ENCODE measurements at places on chromosomes 11 and 22.

GRCh38 chr11:110317516-110317932 is 21.1 kb upstream of the RDX start:
- no peak for DNase-seq

GRCh38 chr11:468493-468892 is 18.4 kb downstream of the PTDSS2 start:
- no peak for DNase-seq

- no peak for DNase-seq
Measured at GRCh38 chr22:49197986-49198704, 629.5 kb downstream of the BRD1 start.

DNA sequence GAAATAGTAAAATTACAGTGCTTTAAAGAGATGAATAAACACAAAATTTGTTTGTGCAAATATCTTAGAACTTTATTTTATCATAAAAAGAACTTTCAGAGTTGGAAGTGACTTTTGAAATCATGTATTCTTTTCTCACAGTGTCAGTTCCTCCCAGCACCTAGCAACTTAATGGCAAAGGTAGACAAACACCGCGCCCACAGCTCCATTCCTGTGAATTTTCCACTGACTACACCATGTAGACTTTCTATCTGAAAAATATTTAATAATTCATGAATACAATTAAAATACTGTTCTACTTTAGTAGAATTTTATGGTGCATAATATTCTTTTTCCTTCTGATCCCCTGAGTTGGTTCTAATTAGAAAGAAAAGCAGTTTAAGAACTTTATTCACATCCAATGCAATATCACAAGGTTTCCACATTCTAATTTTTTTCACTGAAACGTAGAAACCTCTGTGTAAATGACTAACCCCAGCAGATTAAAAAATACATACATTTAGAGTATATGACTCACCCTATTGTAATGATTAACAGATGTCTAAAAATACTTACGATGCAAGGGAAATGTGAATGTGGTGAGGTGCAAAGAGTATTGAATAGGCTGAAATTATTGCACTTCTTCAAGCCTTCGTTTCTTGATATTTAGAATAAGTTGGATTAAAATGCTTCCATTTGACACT is 218.2 kb upstream of the CCDC179 start:
- no peak for DNase-seq

DNA sequence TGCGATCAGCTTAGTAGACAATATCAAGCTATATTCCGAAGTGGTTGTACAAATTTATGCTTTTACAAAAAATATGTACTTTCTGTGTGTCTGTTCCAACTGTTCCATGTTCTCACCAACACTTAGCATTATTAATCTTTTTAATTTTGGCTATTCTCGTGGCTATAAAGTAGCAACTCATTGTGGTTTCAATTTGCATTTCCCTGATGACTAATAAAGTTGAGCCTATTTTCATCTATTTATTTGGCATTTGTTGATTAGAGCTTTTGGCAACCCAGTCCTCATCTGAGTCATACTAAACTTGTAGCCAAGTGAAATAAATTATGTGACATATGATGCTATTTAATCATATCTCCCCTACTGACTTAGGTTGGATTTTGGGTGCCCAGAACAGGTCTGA is 115.9 kb downstream of the FBXO7 start:
- no peak for DNase-seq

DNA sequence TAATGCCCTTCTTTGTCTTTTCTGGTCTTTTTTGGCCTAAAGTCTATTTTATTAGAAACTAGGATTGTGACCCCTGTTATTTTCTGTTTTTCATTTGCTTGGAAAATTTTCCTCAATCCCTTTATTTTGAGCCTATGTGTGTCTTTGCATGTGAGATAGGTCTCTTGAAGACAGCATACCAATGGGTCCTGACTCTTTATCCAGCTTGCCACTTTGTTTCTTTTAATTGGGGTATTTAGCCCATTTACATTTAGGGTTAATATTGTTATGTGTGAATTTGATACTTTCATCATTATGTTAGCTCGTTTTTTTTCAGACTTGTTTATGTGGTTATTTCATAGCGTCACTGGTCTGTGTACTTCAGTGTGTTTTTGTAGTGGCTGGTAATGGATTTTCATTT is 682.6 kb downstream of the JRKL start:
- no peak for DNase-seq

DNA sequence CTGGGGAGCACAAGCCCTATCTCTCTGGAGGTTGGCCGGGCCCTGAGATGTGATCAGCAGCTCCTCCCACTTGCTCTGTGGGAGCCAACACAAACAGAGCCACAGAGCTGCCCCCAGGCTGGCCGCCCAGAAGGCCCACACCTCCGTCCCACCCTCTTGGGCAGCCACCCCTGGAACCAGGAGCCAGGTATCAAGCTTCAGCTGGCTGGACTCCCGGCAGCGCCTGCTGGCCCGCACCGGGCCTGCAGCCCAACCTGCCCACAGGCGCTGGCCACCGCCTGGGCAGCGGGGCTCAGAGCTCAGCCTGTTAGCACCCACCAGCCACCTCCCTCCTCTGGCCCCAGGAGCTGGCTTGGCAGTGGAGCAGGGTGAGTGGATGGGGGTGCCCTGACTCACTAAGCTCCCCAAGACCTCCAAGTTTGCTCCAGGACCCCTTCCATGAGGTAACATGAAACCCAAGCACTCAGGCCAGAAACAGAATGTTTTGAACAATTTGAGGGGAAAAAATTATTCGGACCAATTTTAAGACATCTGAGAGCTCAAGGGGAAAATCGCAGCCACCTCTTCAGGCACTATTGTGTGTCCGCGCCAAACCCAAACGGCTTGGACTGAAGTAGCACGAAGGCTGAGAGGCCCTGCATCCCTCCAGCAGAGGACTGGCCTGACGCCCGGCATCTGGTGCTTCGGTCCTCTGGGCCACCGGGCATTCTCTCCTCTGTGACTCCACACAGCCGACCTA is 450.8 kb downstream of the SOX6 start:
- DNase-seq, result no peak

DNA sequence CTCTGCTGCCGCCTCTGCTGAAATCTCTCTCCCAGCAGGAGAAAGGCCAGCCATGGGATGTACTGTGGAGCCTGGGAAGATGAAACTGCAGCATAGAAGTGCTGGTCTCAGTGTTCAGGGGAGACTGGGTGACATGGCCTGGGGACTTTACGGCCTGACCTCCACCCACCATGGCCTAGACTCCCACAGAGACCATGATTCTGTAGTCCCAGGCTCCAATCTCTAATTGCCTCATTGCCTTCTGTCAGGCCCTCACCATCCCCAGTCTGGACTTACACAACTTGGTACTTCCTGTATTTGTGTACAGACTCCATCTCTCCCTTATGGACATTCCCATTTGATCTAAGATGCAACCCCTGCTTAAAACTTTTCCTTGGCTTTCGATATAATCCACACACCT is 43.1 kb downstream of the TRAF6 start:
- DNase-seq, result no peak

GRCh38 chr11:88308576-88308975 is 29.0 kb downstream of the CTSC start:
- DNase-seq, result no peak

- no peak for DNase-seq
Measured at GRCh38 chr11:120034881-120035630, 102.9 kb downstream of the TRIM29 start.

DNA sequence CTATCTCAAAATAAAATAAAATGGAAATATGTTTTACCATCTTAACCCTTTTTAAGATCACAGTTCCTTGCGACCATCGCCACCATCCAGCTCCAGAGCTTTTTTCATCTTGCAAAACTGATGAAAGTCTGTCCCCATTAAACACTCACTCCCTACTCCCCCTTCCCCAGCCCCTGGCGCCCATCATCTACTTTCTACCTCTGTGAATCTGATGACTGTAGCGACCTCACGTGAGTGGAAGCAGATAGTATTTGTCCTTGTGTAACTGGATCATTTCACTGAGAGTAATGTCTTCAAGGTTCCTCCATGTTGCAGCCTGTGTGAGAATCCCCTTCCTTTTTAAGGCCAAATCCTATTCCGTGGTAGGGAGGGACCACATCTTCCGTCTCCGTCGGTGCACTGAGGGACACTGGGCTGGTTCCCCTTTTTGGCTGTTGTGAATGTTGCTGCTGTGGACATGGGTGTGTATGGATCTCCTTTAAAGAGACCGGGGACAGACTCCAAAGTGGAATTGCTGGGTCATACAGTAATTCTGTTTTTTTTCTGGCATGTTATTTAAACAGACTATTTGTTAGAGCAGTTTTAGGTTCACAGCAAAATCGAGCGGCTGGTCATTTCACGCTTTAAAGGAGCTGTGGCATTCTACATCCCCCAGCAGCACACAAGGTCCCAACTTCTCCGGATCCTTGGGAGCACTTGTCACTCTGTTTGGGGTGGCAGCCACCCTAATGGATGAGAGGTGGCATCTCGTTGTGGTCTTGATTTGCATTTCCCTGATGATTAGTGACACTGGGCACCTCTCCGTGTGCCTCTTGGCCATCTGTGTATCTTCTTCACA is 120.0 kb downstream of the KCNQ1 start:
- DNase-seq, result no peak

DNA sequence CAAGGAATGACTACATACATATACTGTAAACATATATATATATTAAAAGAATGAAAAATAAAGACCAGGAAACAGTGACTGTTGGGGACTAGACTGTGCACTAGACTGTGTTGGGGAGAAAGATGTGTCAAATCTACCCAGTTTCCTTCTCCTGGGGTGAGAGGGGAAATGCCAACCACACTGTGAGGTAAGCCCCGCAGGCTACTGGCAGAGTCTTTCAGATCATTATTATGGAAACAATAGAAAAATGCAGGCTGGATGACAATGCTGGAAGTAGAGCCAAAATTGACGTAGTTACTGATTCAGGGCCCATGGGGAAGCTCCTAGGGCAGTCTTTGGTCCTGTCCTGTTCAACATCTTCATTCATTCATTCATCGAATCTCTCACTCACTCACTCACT is 101.4 kb downstream of the C11orf58 start:
- DNase-seq, result no peak
